ENCODE measurements at places on chromosomes 13 and 19.

DNA sequence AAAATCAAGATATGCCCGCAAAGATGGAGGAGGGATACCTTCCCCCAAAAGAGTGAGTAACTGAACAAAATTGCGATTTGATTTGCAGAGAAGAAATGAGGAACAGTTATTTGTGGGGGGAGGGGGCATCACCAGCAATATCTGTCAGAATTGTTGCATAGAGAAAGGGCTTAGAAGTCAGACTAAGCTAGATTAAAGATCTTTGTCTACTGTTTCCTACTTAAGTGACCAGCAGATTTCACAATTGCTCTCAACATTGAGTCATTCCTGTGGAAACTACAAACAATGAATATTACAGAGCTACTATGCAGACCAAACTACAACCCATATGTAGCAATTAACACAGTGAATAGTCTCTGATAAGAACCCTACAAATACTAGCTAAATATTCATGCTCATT is 27.4 kb downstream of the FPR3 start:
- DNase-seq: no peak

GRCh38 chr19:51525651-51526050 is 5.8 kb downstream of the SIGLEC6 start:
- DNase-seq: no peak

- no peak for DNase-seq
Observed at GRCh38 chr19:47423203-47423882, 4.0 kb upstream of the MEIS3 start.

- DNase-seq: peak; percentile 6
Observed at GRCh38 chr13:28058866-28059613, 41.3 kb downstream of the FLT3 start.

DNA sequence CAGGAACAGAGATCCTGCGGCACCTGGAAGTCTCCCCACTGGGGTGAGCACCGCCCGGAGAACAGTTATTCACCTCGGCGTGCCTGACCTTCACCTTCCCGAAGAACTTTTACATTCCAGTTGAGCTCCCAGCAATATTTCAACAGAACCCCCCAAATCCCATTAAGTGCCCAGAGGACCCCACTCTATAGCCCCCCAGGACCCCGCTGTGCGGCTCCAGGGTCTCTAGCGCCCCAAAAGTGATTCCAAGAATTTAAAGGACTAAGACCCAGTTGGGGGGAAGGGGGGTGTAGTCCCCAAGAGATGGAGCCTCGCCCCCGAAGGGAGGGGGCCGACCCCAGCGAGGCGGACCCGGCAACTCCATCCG is 480 bp downstream of the GPR108 start:
- DNase-seq: no peak

DNA sequence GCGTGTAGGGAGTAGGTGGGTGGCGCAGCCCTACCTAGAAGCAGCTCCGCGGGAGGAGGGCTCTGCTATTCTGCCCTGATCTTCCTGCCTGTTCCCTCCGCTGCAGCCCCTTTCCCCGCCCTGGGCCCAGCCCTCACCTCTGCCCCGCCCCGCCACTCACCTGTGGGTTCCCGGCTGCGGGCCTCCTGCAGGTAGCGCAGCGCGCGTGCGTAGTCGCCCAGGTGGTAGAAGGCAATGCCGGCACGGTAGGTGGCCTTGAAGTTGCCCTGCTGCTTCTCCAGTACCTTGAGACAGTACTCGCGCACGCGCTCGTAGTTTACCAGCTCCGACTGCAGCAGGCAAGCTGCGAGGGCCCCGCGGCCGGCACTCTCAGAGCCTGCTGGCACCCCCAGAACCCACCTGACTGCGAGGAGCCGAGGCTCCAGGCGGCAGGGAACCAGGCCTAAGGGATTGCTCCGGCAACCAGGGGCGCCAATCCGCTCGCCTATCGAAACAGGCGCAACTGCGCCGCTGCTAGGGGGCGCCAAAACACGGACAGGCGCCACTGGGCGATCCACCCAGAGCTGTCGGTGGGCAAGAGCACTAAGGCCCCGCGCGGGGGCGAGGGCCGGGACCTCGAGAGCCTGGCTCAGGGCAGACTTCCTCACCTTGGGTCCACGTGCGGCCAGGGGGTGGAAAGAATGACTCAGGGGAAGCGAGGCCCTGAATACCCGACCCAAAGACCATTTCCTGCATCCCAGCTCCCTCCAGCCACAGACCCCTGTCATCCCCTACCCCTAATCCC is 965 bp downstream of the TTC9B start:
- DNase-seq: no peak

- DNase-seq: no peak
Observed at GRCh38 chr19:13071444-13072187, 31.0 kb downstream of the LYL1 start.

DNA sequence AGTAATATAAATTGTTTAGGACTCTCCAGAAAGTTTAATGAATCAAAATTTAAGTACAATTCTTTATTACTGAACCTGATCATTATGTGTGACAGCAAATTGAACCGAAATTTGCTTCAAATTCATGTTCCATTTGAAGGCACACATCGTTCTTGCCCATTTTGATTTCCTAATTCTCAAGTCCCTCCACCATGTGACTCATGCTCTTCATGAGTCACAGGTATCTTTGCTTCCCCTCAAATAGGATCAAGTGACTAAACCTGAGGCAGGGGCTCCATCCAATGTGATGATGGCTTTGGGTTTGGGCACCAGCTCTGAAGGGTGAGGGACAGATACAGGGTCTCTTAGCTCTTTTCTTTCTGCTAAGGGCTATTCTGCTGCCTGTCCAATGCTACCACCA is 86.1 kb downstream of the THSD1 start:
- no peak for DNase-seq

DNA sequence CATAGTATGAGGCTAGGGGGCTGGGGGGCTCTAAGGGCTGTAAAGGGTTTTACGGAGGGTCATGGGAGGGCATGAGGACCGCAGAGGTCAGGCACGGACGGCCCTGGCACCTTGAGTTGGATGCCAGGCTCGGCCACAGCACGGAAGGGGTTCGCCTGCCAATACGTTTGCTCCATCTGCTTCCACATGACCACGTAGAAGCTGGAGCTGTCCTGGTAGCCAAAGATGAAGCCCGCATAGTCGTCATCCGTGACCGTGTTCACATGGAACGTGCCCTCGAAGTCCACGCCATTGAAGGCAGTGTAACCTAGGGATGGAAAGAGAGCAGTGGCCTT is 6.4 kb downstream of the COMP start:
- no peak for DNase-seq

- no peak for DNase-seq
Observed at GRCh38 chr13:98813993-98814392, 61.5 kb upstream of the SLC15A1 start.

DNA sequence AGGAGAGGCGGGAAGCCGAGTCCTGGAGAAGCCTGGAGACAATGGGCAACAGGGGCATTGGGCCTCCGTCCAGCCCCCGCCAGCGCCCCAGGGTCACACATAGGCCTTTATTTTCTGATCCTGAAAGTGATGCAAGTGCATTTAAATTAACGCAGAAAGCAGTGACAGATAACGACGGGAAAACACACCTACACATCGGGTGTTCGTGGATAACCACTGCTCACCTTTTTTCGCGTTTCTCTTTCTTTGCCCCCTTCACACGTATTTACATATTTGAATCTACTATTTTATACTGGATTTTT is 30.4 kb upstream of the GRTP1 start:
- DNase-seq: no peak

- DNase-seq: no peak
Observed at GRCh38 chr19:19444681-19445155, 39.2 kb downstream of the GATAD2A start.

All from activated T-helper 9 cell treated with anti-CD3 and anti-CD28 coated beads, Interleukin-2, amount 50 U/mL, for 16 hours (primary cell).